ENCODE measurements at places on chromosomes 1 and 21.

- no peak for DNase-seq
Measured at GRCh38 chr1:157659576-157660247, 40.9 kb downstream of the FCRL3 start.

GRCh38 chr21:34184232-34184631 is 110.9 kb downstream of the MRPS6 start:
- no peak for DNase-seq

- no peak for DNase-seq
Measured at GRCh38 chr21:29316029-29316742, 17.5 kb downstream of the BACH1 start.

GRCh38 chr1:20271498-20272400 is 18.9 kb upstream of the VWA5B1 start:
- no peak for DNase-seq

DNA sequence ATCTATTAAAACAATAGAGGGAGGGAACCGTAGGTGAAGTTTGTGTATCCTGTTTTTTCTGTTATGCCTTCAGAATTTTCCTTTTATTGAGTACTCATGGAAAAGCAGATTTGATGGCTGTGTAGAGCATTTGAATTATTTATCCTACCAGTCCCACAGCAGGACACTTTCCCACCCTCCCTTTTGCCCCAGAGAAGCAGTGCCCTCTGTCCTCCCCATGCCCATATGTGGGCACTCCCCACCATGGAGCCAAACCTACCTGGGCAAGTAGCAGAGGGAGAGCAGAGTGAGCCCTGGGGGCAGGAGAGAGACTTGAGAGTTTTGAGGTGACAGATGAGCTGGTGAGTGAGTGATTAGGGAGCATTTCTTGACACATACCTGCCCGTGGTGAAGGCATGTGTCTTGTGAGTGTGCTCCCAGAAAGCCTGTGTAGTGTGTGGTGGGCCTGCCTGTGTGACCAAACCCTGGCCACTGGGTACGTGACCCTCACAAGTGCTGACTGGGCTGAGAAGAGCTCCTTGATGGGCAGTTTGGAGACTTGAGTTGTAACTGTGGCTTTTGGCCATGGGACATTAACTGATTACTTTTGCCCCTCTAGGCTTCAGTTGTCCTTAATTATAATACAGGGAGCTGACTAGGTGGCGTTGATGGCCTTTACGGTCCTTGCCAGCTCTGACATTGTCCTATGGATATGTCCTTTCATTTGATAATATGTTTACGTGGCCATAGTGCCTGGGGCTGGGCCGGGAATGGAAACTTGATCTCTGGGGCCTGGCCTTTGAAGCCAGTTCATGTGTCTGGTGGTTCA is 3.6 kb downstream of the PSEN2 start:
- DNase-seq = no peak

- DNase-seq = no peak
Measured at GRCh38 chr21:19540287-19540686, 1136.7 kb upstream of the TMPRSS15 start.

GRCh38 chr1:19010995-19011844 is 54.7 kb upstream of the IFFO2 start:
- DNase-seq = peak; percentile 99

GRCh38 chr1:175576865-175577264 is 166.5 kb downstream of the TNR start:
- DNase-seq = no peak

DNA sequence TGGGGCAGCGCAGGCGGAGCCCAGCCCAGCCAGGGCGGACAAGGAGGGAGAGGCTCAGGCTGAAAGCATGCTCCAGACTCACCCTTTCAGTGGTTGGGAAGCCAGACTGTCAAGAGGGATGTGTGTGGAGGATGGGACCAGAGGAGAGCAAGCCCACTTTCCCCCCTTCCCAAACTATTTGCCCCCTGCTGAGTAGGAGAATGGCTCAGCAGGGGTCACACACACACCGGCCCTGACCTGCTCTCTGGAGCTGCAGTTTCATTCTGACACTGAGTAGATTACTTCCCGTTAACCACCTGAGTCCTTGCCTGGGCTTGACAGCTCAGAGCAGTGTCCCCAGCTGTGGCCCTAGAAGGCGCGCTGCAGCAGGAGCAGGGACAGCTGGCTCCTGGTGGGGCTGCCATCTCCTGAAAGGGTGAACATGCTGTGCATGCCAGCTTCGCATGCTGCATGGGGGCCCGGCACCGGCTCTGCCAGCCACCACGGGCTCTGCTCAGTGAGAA is 51.6 kb upstream of the CNTN2 start:
- DNase-seq = no peak

- DNase-seq = no peak
Measured at GRCh38 chr21:32132881-32133280, 146.0 kb downstream of the MIS18A start.

- DNase-seq = no peak
Measured at GRCh38 chr1:34100332-34100731, 64.7 kb downstream of the CSMD2 start.

- DNase-seq = no peak
Measured at GRCh38 chr1:67368046-67368514, 60.4 kb downstream of the IL12RB2 start.
